Keratinocyte (primary cell): ENCODE measurements at places on chromosomes 12 and 14.
A peak's percentile ranks its signal among the peaks of the same experiment; 100 is the strongest.

DNA sequence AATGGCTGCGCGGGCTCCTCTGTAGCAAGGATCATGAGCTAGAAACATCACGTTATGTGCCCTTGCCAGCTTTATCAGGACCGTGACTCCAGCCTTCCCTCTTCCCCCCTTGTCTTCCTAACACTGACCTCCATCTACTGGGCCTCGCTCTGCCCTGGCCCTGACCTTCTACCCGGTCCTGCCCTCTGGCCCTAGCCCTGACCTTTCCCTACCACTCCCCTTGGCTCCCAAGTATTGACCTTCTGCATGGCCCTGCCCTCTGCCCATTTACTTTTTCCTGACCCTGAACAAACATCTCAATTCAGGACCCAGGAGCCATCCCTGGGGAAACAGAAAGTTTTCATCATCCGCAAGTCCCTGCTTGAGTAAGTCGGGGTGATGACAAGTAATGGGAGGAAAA lies 2.0 kb downstream of the SOAT2 start:
- DNase-seq: no peak

- no peak for DNase-seq
Measured at GRCh38 chr12:19288603-19289244, 150.6 kb upstream of the AEBP2 start.

DNA sequence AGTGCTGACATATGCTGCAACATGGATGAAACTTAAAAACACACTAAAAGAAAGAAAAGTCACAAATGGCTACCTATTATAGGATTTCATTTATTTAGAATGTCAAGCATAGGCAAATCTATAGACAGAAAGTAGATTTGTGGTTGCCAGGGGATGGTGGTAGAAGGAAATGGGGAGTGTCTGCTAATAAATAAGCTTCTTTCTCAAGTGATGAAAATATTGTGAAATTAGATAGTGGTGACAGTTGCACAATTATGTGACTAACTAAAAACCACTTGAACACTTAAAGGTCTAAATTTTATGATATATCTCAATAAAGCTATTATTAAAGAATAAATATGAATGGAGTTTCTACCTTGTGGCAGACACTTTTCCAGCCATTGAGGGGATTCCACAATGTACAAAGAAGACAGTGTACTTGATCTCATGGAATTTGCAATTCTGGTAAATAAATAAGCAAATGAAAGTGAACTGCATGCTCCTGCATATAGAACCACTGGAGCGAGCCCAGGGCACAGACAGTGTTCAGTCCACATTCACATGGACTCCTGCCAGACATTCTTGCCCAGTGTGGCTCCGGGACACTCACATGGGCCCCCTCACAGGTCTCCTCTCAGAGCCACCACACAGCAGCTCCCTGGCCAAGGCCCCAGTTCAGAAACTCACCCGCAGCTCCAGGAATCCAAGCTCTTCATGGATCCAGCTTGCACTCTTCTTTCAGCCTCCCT lies 107.1 kb upstream of the ARID2 start:
- DNase-seq: no peak

DNA sequence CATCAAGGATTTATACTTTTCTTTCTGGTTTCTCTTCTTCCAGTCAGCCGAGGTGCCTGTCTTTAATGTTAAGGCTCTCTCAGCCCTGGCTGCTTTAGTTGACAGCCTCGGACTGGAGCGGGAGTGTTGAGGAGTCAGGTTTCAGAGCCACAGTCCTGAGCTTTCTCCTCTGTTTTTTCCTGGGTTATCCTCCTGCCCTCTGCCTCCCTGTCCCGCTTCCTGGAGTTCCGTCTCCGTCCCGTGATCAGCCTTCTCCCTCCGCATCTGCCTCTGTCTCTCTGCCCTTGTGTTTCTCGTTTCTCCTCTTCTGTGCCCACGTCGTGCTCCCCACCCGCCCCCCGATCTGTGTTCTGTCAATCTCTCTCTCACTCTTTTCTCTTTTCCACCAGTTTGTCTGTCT lies 33.0 kb downstream of the IQSEC3 start:
- DNase-seq: no peak

DNA sequence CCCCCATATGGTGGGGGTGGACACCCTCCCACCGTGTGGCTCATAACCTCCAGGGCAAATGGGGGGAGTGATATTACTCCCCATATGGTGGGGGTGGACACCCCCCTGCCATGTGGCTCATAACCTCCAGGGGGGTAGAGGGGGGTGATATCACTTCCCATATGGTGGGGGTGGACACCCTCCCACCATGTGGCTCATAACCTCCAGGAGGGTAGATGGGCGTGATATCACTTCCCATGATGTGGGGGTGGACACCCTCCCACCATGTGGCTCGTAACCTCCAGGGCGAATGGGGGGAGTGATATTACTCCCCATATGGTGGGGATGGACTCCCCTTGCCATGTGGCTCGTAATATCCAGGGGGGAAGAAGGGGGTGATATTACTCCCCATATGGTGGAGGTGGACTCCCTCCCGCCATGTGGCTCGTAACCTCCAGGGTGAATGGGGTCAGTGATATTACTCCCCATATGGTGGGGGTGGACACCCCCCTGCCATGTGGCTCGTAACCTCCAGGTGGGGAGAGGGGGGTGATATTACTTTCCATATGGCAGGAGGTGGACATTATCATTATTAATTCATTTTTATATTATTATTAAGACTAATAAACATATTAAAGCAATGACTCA lies 51.2 kb upstream of the OXA1L start:
- no peak for DNase-seq

- DNase-seq: no peak
Measured at GRCh38 chr14:22974530-22975313, 7.6 kb downstream of the AJUBA start.

GRCh38 chr14:100885617-100886016 lies 17.9 kb downstream of the RTL1 start:
- DNase-seq: no peak

DNA sequence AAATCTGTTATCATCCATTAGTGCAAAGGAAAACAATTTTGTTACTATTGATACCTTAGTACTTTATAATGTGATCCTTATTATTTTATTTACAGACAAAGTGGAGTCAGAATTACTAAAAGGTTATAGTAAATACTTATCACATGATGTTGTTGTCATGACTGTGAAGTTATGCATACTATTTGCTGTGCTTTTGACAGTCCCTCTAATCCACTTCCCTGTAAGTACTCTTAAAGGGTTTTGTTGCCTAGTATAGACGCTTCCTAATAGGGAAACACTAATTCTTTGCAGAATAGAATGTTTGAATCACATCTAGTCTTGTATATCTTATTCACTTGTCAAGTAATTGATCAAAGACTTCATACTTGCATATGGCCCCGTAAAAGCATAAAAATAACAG lies 69.4 kb downstream of the SLC38A6 start:
- DNase-seq: no peak

DNA sequence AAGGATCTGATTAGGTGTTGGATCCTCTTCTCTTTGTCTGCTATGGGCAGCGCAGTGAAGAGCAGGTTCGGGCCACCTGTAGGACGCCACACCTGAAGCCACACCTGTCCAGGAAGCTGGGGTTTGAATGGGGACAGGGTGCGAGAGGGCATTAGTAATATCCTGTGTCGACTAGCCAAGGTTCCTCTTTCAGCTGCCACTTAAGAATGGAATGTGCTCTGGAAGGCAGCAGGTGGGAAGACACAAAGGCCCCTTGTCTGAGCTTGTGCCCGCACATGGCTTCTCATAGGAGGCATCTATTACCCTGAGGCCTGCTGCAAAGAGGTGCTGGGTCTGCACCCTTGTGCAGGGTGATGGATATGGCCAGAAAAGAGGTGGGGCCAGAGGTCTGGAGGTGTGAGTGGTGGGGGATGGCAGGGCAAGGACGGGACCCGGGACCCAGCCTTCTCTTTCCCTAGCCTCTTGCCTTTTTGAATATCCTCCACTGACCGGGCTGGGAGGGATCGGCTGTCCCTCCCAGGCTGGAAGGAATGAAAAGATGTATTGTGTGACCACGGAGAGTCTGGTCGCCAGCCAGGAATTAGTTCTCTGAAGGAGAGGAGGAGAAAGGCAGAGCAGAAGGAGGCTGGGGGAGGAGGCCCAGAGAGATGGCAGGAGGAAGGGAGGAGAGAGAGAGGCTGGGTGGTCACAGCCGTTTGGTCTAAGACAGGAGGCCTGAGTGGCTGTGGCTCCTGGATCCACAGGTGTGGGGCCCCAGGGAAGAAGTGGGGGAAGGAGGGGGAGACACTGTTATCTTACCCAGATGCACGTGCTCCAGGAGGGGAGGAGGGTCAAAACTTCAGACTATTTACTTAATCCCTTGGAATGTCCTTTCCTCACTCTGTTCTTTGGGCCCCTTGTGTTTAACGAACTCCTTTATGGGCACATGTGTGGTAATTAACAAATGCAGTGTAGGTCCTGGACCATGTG lies 101.5 kb downstream of the SMOC1 start:
- peak; percentile 84 for DNase-seq

DNA sequence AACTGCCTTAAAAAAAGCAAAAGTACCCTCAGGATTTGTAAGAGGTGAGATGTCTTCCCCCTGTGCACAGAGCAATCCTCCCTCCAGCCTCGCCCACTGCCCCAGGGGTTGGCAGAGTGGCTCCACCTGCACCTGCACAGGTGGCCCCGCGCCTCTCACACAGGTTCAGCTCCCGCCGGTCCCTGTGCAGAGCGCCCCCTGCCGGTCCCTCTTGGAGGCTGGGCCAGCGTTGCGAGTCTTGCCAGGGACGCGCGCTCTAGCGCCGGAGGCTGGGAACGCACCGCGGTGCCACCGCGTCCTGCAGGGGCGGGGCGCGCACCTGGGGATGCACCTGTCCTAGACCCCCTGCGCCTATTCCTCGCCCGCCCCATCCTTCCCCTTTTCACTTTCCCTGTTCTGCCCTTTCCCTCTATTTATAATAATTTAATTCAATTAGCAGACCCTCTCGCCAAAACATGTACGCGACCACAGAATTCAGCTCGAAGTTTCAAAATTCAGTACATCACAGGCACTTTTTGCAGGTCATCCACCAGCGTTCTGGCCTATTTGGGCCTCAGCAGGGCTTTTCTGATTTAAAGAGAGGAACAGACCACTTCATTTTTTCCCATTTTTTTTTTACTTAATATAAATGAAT lies 618.6 kb downstream of the AACS start:
- no peak for DNase-seq

DNA sequence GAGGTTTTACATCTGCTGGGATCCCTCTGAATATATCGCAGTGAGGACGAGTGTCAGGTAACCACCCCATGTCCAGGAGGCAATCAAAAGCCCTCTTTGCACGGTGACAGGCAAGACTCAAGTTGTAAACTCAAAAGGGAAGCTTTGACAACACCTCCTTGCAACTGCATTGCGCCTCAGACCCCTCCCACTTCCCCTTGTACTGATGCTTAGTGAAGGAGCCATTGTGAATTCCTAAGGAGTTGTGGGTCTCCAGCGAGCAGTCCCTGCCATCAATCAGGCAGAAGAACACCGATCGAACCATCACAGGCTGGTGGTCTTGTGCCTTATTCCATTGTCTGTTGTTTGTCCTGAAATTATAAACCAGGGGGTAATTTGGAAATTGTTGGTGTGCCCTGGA lies 112.6 kb downstream of the CCDC60 start:
- DNase-seq: no peak

DNA sequence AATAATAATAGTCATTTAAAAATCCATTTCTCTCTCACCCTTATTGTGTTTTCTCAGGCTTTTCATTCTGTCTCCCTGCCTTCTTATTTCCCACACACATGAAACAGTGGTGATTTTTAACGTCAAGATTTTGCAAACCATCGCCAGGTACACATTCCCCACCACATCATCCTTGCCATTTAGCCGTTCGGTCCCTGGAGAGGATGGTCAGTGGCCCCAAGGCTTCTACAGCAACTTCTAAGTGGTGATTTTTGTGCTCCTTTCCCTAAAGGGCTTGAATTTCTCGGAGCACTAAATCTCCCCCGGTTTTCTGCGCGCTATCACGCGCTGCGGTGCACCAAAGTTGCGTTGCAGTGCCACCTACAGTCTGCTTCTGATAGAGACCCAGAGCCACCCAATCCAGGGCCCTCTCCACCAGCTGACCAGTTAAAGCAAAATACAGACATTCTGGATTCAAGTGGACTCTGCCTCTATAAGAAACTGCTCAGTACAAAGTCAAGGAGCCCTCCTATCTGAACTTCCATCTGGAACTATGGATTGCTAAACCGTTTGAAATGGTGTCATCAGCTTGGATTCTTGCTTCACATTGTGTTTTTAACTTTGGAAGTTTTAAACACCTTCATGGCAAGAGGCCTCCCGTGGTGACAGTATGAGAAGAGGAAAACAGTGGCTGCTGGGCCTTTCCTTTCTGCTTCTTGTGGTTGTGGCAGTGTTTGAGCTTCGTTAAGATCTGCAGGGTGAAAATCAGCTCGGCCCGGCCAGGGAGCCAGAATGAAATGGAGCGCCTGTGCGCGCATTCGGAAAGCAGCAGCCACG lies 234.0 kb downstream of the SPTSSA start:
- no peak for DNase-seq

DNA sequence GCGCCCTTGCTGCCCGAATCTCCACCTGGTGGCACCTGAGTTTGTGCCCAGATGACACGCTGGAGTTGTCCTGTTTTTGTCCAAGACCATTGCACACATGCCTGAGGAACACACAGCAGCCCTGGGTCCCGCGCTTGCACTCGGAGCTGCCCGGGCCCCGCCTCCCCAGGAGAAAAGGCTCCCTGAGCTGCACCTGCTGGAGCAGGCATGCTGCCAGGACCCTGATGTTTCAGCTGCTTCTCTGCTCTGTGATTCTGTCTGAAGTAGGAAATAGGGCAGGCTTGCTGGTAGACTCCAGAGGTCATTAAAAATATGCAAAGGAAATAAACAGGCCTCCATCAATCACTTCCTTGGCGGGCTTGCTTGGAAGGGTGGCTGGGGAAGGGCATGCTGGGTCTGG lies 271.6 kb downstream of the CACNA1C start:
- DNase-seq: no peak

DNA sequence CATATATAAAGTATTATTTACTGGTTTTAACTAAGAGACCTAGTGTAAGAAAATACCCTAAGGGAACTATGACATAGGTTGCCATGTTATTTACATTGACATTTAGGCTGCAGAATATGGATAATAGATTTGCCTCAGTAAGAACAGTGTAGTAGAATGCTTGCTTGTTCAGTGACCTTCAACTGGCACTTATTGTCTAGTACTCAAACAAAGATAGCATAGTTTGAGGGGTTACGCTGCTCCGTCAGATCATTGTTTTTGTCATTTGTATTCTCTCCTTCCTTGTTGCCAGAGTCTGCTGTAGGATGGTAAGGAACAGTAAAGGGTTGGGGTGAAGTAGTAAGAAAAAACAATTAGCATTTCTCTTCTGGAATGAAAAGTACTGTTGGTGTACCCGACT lies 33.2 kb downstream of the TOGARAM1 start:
- no peak for DNase-seq

GRCh38 chr12:65171073-65171472 lies 1.7 kb downstream of the LEMD3 start:
- DNase-seq: no peak

DNA sequence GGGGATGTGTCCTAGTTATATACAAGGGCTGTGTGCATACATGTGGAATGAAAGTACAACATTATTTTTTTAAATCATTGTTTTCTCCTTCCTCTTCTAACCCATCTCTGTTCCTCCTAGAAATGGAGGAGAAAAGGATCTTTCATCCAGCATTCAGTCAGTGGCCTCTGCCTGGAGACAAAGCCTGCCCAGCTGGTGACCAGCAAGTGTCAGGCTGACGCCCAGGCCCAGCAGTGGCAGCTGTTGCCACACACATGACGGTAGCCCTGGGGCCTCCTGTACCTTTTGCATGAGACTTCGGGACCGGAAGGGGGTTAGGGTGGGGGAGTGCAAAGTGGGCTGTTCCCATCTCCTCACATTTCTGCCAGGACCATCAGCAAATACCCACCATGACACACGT lies 46.2 kb downstream of the ERH start:
- no peak for DNase-seq
